Stimulated activated CD8-positive, alpha-beta memory T cell treated with anti-CD3 and anti-CD28 coated beads, Interleukin-7, amount 100 ng/mL, for 1 hour (primary cell): ENCODE measurements at places on chromosomes 3 and 15.

GRCh38 chr3:150520408-150520807, 25.9 kb downstream of the SERP1 start:
- DNase-seq, result no peak

- no peak for DNase-seq
Measured at GRCh38 chr3:119194237-119195150, 21.1 kb downstream of the UPK1B start.

- no peak for DNase-seq
Measured at GRCh38 chr3:81967393-81967792, 205.9 kb upstream of the GBE1 start.

GRCh38 chr3:85567071-85567676, 608.4 kb downstream of the CADM2 start:
- DNase-seq, result no peak

GRCh38 chr3:111967651-111968274, 11.1 kb upstream of the ABHD10 start:
- DNase-seq, result peak; percentile 50

GRCh38 chr15:100722551-100723314, 120.3 kb downstream of the ASB7 start:
- no peak for DNase-seq

DNA sequence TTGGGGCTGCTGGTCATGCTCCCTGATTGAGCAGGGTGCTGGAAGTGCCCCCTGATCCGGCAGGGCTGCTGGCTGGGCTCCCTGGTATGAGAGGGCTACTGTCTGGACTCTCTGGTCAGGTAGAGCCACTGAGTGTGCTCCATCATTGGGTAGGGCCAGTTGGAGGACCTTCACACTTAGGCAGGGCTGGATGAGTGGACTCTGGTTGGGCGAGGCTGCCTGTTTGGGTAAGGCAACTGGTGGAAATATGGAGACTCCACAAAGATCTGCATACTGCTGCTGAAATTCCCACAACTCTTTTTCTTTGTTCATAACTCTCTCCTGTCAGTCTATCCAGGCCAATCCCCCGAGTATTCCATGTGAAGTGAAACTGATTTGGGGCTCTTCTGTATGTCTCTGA, 80.8 kb downstream of the CD200 start:
- no peak for DNase-seq

DNA sequence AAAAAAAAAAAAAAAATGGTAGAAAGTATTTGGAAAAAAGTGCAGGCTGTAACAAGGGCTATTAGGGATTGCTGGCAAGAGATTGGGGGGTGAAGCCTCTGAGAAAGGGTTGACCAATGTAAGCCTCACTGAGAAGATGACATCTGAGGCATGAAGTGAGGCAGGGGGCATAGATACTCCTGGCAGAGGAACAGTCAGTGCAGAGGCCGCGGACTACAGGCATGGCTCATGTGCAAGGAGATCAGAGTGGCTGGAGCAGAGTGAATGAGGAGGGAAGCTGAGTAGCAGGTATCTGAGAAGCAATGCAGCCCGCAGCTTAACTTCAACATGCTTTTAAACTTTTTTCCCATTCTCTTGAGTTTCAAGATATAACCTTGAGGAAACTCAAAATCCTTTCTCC, 5.4 kb downstream of the FBXL22 start:
- no peak for DNase-seq

DNA sequence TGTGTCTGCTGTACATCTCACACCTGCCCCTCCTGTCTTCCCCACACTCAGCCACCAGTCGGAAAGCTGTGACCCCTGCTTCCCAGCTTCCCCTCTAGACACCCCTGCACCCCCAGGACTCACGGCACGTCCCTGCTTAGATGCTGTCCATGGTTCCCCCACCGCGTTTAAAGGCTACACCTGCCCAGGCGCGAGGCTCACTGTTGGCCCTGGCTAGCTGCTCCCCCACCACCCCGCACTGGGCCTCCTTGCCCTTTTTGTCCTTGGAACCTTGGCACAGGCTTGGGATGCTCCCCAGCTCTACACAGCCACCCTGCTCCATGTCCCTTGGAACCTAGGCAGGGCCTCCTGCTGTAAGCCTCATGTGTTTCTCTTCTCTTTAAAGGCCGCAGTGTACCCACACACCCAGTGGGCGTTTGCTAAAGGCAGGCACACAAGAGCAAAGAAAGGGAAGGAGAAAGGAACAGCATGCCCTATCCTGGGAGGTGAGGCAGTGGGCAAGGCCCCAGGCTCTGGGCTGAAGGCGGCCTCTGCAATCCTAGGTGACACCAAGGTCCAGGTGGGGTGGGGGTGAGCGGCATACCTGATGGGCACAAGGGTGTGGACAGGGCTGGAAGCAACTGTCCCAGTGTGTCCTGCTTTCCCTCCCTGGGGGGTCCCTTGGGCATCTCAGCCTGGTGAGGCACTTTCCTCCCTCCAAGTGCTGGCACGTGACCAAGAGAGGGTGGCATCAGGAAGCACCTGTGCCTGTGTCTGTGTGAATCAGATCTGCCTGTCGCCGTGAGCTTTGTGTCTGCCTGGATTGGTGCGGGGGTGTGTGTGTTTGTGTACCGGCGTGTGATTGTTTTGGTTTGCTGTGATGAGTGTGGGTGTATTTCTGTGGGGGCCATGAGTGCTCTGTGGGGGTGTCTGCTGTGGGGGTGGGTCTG, 54.4 kb downstream of the TPRA1 start:
- DNase-seq, result no peak

GRCh38 chr3:10090179-10090578, 17.9 kb downstream of the FANCD2OS start:
- DNase-seq, result no peak

DNA sequence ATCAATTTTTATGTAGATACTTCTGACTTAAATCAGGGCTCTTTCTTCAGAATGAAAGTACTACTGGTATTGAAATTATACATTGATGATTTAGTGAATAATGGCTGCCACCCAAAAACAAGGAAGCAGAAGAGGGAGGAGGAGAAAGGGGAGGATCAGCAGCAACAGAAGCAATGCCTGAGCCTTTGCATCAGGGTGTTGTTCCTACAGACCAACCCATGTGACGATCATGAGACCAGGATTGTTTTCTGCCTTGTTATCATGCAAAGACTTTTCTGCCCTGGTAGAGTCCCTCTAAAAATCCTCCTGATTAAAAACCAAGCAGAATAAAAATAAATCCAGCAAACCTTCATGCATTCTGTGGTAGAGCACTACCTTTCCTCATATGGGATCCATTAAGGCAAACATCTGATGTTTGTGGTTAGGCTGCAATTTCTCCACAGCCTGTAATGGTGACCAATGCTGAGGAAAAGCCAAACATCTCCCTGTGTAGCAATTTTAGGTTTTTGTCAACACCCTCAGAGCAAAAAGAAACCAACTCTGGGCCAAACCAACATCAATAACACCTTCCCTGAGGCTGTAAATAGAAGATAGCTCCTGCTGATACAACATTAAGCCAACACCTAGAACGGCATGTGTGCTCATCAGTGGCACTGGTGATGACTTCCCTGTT, 191.7 kb downstream of the ATP8B4 start:
- DNase-seq, result no peak

- DNase-seq, result no peak
Measured at GRCh38 chr3:53255423-53255774, 423 bp downstream of the TKT start.

GRCh38 chr3:49942651-49943050, 2.7 kb downstream of the RBM6 start:
- DNase-seq, result no peak

DNA sequence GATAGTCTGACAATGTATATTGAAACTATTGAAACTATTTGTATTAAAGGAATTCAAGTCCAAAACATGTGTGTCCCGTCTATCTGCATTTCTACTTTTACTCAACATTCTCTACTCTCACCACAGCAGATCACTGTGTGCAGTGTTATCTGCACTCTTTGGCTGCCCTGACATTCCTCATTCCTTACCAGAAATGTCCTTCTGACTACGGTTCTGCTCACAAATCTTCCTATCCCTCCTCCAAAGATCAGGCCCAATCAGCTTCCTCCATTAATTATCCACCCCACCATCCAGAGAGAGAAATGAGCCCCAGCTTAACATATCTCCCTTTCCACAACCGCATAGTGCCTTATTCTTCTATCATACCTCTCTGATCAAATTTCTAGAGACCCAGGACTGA, 94.7 kb downstream of the TBL1XR1 start:
- DNase-seq, result no peak
